ENCODE measurements at places on chromosomes 12 and 14.

DNA sequence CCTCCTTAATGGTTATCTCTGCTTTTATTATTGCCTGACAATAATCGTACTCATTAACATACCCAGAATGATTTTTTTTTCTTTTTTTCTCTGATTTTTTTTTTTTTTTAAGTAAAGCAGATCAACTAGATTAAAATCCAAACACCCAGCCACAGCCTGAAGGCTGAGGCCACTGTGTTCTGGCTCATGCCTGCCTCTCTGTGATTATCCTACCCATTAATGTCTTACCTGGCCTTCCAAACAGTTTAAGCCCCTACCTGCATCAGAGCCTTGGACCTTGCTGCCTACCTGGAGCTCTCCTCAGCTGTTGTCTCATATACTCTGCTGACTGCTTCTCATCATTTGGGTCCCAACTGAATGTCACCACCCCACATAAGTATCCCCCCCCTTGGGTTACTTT is 6.8 kb upstream of the TMED10 start:
- DNase-seq, result no peak

DNA sequence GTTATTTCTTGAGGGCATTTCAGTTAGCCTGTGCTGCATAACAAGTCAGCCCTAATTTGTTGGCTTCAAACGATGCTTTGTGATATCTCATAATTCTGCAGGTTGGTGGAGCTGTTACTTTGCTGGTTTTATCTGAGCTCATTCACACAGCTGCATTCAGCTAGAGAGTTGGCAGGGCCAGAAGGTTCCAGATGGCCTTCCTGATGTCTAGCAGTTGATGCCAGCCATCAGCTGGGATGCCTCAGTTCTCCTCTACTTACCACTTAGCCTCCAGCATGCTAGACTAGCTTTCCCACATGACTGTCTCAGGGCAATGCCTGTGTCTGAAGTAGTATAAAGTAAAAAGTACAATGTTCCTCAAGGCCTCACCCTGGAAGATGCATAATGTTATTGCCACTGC is 130.6 kb downstream of the SLC35F4 start:
- DNase-seq, result no peak

GRCh38 chr14:77812028-77812427 is 12.1 kb downstream of the ADCK1 start:
- no peak for DNase-seq

- DNase-seq, result no peak
Measured at GRCh38 chr14:61765225-61765943, 3.2 kb downstream of the SNAPC1 start.

DNA sequence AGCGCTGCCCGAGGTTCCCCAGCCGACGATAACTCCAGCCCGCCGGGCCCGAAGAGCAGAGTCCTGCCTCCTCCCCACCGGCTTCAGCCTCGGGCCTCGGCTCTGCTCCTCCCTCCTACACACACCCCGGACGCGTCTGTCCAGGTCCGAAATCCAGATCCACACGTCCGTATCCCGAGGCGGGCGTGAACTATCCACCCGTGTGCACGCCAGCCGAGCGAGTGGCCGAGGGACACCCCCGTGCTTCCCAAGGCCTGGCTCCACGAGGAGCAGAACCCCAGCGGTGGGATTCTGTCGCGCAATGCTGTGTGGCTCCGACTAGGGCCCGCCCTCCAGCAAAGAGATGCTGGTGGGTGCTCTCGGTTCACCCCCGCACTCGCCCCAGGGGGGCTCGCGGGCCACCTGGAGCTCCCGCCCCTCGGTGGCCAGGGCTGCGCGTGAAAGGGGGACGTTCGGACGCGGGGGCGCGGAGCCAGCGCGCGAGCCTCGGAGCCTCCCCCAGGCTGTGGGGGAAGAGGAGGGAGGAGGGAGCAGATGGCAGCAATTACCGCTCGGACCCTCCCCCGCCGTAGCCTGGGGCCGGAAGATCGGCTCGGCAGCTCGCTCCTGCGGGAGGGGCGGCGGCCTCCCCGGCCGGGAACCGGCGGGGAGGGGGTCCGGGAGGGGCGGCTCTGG is 18.9 kb upstream of the ANKRD33 start:
- DNase-seq, result no peak

DNA sequence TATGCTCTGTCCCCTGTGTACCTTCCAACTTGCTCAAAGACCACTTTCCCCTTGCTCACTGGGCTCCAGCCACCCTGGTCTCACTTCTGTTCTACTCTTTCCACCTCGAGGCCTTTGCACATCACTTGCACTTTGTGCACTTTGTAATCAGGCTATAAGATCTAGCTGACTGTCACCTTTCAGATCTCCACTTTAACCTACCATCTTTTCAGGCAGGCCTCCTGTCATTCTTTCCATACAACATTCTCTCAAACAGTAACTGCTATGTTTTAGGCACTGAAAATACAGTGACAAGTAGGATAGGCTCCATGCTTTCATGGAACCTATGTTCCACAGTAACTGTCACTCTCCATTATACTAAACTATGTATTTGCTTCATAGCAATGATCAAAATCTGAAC is 14.0 kb downstream of the CPM start:
- no peak for DNase-seq

All from upper lobe of left lung (tissue), 6 donors.